ENCODE measurements at places on chromosomes 1 and 21. TPM values are rescaled to one million over a fixed set of nuclear protein-coding genes. Genes with fewer than 3 reads are reported as not detected.

MNDA gene
- total RNA-seq: not detected

PTGER3 gene
- not detected for total RNA-seq

KCND3 gene
- 0.01 TPM for total RNA-seq

CD48 gene
- not detected for total RNA-seq

SH2D1B gene
- 0.12 TPM for total RNA-seq

EPHA2 gene
- 123 TPM for total RNA-seq

Measured in A549 treated with Hydrocortisone at 1 μM for 4 hours (cell line).